ENCODE measurements at places on chromosomes 1 and 21. TPM values are rescaled to one million over a fixed set of nuclear protein-coding genes. Genes with fewer than 3 reads are reported as not detected.

Gene LINGO4
- 4.2 TPM for total RNA-seq

Gene AMY2B
- total RNA-seq, result 9.7 TPM

Gene ICOSLG
- total RNA-seq, result 0.17 TPM

Gene SLFNL1
- 0.29 TPM for total RNA-seq

Gene MEAF6
- total RNA-seq, result 76.5 TPM

Gene KCNE2
- total RNA-seq, result not detected

Gene PCAT6
- total RNA-seq, result not detected

Gene NBPF10
- total RNA-seq, result 4.0 TPM

DNA sequence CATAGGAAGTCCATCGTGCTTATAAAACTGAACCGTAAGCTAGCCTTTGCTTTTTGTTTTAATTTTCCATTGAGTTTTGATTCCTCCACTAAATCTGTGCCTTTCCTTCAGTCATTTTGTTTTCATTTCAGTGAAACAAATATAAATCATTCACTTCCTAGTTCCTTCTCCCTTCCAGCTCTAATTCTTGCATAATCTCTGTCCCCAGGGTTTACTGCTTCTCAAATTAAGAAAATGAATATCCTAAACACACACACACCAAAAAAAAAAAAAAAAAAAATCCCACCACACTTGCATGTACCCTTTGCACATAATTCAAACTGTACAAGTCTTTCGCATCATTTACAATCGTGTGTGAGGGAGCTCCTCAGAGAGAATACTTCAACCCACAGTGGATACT lies 6.8 kb downstream of the KCNH1 start:
- no peaks in the 10 kb centered on the region for H3K36me3 ChIP-seq
- H3K4me3 ChIP-seq, result no peak overlapping the region
- peaks cover 14% of the 10 kb centered on the region for H3K27me3 ChIP-seq
- DNase-seq, result no peak

- H3K27me3 ChIP-seq, result no peaks in the 10 kb centered on the region
- no peak for DNase-seq
- H3K27ac ChIP-seq, result no peak overlapping the region
- H3K4me3 ChIP-seq, result no peak overlapping the region
Observed at GRCh38 chr1:205840146-205840923, 9.6 kb downstream of the PM20D1 start.

DNA sequence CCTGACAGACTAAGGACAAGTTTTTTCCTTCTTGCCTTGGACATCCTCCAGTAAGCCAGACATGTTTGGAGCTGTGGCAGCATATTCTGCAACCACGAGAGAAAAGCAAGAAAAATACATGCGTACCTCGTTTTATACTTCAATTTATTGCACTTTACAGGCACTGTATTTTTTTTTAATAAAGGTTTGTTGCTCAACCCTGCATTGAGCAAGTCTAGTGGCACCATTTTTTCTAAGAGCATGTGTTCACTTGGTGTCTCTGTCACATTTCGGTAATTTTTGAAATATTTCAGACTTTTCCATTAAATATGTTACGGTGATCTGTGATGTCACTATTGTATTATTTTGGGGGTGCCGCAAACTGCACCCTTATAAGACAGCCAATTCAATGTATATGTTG lies 2.1 kb upstream of the SSX2IP start:
- no peak overlapping the region for H3K4me3 ChIP-seq
- DNase-seq, result no peak
- H3K36me3 ChIP-seq, result no peaks in the 10 kb centered on the region
- no peak overlapping the region for H3K27ac ChIP-seq
- no peaks in the 10 kb centered on the region for H3K27me3 ChIP-seq

- H3K4me1 ChIP-seq, result peaks cover 10% of the 10 kb centered on the region
- H3K27me3 ChIP-seq, result no peaks in the 10 kb centered on the region
- no peaks in the 10 kb centered on the region for H3K36me3 ChIP-seq
- peak overlapping the region; percentile 29 for H3K27ac ChIP-seq
- no peak overlapping the region for H3K4me3 ChIP-seq
- no peak for DNase-seq
Observed at GRCh38 chr21:37341254-37341960, 25.2 kb upstream of the DYRK1A start.

- no peaks in the 10 kb centered on the region for H3K27me3 ChIP-seq
- H3K4me1 ChIP-seq, result peaks cover 10% of the 10 kb centered on the region
- H3K27ac ChIP-seq, result peak overlapping the region; percentile 89
- peak; percentile 45 for DNase-seq
- no peaks in the 10 kb centered on the region for H3K36me3 ChIP-seq
Observed at GRCh38 chr21:42513985-42514882, 582 bp downstream of the SLC37A1 start.

DNA sequence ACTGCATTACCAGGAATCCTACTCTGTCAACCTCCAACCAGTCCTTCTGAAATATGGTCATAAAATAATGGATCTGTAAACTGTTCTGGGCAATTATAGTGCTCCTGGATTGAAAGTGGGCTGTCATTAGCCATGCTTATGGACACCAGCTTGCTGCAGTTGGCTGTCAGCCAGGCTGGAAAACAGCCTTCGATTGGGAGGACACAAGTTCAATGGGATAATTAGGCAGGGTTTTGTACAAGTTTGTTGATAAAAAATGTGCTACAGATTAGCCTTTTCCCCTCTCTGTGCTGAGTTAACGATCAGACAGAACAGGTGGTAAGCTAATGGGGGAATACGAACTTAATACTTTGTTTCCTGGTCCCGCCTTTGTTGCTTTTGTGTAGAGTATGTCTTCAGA lies 413.9 kb downstream of the DUSP10 start:
- no peak overlapping the region for H3K4me3 ChIP-seq
- no peak overlapping the region for H3K27ac ChIP-seq
- no peaks in the 10 kb centered on the region for H3K4me1 ChIP-seq
- no peaks in the 10 kb centered on the region for H3K36me3 ChIP-seq

Measured in gastrocnemius medialis (tissue), 4 donors.